T1000 (cell line): ENCODE measurements at places on chromosomes 4 and X.

- DNase-seq: no peak
These were observed 33.5 kb upstream of the ELOVL6 start for GRCh38 chr4:110231869-110232268.

- no peak for DNase-seq
These were observed 16.8 kb upstream of the AMOT start for GRCh38 chrX:112857478-112857878.

- no peak for DNase-seq
These were observed 44.0 kb downstream of the GYG2 start for GRCh38 chrX:2872671-2873277.

GRCh38 chrX:16487620-16488385, 162.2 kb upstream of the S100G start:
- DNase-seq: no peak

GRCh38 chr4:153141238-153141637, 63.0 kb upstream of the TRIM2 start:
- no peak for DNase-seq

DNA sequence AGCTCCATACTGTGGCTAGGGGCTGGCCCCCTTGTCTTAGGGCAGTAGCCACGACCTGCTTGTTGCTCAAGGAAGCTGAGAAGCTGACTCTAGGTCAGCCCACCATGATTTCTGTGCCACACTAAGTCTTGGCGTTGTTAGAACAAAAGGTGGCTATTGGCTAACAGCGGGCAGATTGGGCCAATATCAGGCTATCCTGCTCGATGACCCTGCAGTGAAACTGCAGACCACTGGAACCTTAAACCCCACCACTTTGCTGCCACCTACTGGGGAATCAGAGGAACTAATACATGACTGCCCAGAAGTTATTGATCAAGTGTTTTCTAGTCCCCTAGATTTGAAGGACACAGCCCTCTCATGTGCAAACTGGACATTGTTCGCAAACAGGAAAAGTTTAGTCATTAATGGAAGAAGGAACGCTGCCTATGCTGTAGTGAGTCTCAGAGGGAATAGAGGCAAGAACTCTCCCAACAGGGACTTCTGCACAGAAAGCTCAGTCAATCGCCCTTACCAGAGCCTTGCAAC, 17.0 kb upstream of the PAPSS1 start:
- DNase-seq: peak; percentile 25

DNA sequence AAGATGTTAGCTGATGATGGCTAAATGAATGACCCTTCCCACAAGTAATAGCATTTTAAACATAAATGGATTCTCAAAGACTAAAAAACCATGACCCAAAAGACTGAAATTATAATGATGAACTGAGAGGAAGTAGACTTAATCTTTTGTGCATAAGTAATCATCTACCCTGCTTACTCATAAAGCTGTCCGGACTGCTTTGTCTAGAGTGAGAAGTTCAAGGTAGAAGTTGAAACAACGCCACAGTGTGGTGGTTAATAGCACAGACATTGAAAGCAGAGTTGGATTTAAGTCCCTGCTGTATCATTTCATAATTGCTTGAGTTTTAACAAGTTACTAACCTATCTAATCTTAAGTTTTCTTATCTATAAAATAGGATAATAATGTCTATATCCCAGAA, 346.6 kb downstream of the CENPC start:
- no peak for DNase-seq

GRCh38 chrX:130543603-130544325, 142.0 kb downstream of the RBMX2 start:
- DNase-seq: no peak

DNA sequence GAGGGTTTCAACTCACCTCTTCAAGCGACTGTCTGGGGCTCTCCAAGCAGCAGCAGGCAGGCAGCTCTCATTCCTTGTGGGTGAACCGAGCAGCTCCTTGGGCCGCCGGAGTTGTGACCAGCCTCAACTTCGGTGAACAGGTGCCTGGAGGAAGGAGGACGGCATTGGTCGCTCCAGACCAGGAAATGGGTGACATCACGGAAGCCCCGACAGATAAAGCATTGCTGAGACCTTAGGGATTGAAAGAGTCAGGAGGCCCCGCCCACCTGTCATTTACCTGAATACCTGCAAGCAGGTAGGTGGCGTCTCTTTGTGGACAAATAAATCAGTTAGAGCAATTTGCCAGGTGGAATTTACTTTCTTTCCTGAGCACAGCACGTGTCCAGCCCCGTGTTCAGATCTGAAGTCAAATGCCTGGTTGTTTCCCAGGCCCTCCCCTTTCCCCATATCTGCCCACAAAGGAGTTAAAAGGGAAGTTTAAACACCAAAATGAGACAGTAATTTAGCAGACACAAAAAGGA, at the start of gene LNX1:
Gene LNX1 (minus strand): TSS at position 115 of the 521 bp plus-strand sequence. CDS start 17,484 bp downstream, outside the sequence.
- DNase-seq: no peak

GRCh38 chrX:33339219-33339618, 127.9 kb upstream of the DMD start:
- no peak for DNase-seq

DNA sequence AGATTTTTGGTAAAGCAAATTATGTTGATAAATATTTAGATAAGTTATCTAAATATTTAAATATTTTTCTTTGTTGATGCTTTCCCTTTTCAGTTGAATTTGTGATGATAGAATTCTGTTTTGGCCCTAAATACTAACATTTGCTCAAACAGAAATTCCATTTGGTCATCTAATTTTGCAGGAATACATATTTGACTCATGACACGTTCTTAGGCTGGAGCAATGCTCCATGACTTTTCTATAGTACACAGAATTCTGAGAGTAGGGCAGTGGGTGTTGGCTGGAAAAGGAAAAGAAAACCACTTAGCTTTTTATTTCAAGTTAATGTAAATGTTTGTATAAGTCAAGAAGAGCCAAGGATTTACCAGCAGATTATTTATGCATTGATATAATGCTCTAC, 58.6 kb upstream of the GK2 start:
- DNase-seq: no peak

DNA sequence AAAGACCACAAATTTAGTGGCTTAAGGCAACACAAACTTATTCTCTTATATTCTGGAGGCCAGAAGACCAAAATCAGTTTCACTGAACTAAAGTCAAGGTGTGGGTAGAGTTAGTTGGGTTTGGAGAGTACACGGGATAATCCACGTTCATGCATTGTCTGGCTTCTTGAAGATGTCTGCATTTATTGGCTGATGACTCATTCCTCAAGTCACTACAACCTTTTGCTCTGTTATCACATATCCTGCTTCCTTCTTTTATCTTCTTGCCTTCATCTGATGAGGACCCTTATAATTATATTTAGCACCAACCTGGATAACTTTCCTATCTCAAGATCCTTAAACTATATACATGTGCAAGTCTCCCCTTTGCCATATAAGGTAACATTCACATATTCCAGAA, 590.0 kb downstream of the FSTL5 start:
- no peak for DNase-seq

DNA sequence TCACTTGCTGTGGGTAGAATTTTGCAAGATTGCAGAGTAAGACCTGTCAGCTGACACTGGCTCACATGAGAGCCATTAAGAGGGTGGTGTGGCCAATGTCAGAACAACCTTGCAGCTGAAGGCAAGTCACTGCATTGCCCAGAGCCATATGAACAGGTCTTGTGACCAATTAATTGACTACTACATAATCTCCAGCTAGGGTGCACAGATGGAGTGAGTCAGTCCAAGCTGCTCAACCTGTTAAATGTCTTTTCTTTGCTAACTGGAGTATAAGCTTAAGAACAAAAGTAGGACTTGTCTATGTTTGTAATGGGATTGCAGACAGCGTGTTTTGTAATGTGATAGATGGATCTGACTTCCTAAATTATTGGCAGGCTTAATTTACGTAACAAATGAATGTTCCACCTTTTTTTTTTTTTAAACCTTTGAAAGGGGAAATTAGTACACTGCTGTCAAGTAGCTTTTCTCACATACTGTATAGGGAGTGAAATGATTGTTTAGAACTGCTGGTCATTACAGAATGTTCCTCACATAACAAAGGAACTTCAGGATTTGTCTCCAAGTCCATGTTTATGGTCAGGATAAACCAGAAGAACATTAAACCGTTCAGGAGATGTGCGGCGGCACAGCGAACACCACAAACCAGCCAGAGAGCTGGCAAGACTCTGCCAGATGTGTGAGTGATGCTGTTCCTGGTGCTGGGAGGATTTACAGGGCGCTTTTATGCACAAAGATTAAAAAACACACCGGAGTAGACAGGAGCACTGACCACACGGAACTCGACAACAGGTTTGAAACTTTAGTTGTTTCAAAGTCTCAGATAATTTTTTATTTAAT, 37.0 kb downstream of the FNIP2 start:
- DNase-seq: no peak

- no peak for DNase-seq
These were observed 10.9 kb downstream of the PITX2 start for GRCh38 chr4:110611968-110612447.

GRCh38 chr4:58149404-58150085, 1039.4 kb upstream of the IGFBP7 start:
- no peak for DNase-seq

DNA sequence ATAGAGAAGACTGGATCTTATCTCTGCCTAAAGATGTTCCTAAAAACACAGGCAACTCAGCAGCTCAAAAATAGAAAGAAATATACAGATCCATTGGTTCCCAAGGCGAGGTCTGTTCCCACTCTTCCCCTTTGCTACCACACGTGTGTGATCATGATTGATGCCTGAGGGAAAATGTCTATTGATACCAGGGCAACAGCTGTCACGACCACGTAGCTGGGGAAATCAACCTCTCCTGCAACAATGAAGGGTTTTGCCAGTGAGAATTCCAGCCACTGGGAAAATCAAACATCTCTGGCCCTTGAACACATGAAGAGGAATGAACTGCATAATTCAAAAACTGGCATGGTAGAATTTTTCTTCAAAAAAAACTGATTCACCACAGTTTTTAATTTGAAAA, 131.0 kb upstream of the MAP3K15 start:
- no peak for DNase-seq

DNA sequence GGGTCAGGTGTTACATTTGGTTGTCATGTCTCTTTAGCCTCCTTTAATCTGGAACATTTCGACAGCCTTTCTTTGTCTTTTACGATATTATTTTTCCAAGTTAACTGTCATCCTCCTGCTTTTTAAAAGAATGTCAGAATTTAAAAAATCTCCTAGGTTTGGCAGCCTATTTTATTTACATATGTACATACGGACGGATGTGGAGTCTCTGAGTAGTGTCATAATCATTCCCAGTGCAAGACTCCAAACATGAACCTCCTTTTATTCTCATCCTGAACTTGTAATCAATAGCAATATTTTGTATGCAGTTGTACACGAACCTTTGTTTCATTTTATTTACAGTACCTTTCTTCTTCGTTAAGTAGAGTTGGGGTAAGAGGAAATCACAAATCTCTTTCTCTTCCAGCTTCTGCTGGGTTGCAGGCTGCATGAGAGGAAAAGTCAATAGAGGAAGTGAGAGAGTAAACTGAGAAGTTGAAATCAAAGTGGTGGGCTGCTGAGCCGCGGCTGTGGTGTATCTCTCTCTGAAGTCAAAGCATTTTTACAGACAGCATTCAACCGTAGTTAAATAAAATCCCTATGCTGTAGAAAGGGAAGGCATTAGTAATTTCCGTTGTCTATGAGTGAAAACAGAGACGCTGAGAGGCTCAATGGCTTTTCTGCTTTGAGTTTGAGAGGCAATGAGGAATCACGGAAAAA, 53.9 kb upstream of the RPS6KA3 start:
- DNase-seq: no peak

DNA sequence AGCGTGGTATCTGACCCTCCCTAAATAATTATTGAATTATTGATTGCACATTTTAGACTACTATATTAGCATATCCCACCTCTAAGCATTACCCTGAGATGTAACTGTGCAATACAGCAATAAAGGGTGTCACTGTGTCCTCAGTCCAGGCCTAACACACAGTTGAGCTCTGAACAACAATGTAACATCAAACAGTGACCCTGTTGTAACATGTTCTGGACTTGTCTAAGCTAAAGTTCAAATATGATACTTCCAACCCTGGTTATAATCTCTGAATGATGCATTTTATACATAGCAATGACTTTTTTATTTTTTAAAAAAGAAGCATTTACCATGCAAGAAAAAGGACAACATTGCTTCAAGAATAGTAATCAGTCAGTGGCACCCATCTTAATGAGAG, 61.6 kb upstream of the DMD start:
- no peak for DNase-seq

DNA sequence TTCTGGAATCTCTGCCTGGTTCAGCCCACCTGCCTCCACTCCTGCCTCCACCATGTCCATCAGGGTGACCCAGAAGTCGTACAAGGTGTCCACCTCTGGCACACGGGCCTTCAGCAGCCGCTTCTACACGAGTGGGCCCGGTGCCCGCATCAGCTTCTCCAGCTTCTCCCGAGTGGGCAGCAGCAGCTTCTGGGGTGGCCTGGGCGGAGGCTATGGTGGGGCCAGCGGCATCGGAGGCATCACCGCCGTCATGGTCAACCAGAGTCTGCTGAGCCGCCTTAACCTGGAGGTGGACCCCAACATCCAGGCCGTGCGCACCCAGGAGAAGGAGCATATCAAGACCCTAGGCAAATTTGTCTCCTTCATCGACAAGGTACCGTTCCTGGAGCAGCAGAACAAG, 28.4 kb upstream of the GABRA3 start:
- no peak for DNase-seq

DNA sequence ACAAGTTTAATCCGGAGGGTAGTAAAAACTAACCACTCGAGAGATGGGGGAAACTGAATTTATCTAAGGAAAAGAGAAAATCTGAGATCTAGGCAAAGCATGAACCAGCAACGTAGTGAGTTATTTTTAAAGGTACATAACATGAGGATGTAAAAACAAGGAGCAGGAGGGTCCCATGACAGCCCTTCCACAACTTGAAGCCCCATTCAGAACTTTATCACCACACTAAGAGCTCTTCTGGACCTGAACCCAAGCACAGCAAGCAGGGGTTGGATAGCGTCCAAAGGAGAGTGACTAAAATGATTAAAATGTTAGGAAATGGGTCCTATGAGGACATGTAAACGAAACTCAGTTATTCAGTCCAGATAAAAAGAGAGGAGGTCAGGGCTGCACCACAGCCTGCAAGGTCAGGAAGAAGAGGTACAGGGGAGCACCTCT, 16.2 kb downstream of the SH3RF1 start:
- no peak for DNase-seq

GRCh38 chr4:7190691-7191545, 1.4 kb upstream of the SORCS2 start:
- no peak for DNase-seq

DNA sequence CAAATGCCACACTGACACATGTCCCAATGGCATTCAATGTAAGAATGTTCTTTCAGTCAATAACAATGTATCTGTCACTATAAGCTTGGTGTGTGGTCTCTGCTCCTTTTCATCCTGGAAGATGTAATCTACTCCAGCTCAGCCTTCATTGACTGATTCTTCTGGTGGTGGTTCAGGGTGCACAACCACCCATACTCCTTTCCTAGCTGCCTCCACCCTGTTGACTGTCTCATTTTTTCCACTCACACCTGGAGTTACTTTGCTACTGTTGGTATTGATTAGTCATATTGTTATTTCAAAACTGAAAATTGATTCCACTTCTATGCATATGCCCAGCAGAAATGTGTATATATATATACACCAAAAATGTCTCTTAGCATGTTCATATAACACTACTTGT, 140.5 kb downstream of the ASB9 start:
- DNase-seq: no peak
